ENCODE measurements at places on chromosomes 7 and 10.

DNA sequence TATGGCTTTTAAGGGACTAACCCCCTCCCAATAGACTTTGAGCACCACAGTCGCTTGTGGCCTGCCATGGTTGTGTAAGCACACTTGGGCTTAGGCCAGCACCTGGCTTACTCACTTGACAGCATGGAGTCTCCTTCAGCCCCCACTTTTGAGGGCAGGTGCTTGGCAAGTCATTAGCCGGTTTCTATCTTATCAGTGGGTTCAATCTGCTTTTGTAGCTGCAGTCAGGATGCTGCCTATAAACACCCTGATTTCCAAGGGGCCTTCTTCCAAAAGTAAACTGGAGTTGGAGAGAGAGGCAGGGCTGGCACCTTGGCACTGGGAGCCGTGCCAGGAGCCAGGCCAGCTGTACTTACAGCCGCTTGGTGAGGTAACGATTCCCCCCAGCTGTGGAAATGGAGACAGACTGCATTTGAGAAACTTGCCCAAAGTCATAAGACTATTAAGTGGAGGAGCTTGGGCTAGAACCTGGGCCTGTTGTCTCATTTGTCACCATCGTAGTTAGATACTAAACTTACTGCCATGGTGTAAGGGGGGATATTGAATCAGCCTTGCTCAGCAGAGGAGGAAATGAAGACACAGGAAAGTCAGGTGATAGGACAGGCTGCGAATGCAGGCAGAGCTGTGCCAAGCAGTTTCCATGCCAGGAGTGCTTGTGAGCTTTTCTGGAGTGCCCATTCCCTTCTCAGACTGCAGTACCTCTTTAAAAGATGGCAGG, 92.2 kb upstream of the EFCAB10 start:
- no peak for DNase-seq

- DNase-seq: no peak
These were observed 19.2 kb downstream of the TMEM273 start for GRCh38 chr10:49168831-49169500.

GRCh38 chr10:8403711-8404371, 349.4 kb downstream of the GATA3 start:
- DNase-seq: no peak

- DNase-seq: peak; percentile 13
These were observed 81.9 kb upstream of the PRKG1 start for GRCh38 chr10:50992356-50992901.

DNA sequence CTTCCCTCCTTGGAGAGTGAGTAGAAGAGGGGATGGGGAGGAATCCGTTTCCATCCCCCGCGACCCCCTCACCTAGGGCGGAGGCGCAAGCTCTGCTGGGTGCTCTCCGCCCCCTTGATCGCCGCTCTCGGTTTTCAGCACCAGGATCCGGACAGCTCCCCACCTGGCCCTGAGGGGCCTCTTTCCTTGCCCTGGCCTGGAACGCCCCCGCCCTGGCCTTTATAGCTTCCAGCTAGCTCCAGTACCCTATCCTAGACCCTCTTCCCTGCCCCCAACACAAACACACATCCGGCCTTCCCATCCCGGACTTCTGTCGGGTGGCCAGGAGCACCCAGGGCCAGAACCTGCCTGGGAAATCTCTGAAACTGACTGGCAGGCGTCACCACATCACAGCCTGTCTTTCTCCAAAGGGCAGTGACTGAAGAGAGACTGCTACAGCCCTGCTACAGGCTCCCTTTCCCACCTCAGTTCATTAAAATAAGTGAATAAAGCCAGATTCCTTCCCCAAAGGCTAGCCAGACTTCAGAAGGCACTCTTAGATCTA, 72.3 kb upstream of the LEP start:
- DNase-seq: peak; percentile 13

- DNase-seq: peak; percentile 93
These were observed 10.8 kb upstream of the PON1 start for GRCh38 chr7:95335093-95335492.

- peak; percentile 17 for DNase-seq
These were observed 23.2 kb downstream of the NDUFB2 start for GRCh38 chr7:140719721-140720120.

DNA sequence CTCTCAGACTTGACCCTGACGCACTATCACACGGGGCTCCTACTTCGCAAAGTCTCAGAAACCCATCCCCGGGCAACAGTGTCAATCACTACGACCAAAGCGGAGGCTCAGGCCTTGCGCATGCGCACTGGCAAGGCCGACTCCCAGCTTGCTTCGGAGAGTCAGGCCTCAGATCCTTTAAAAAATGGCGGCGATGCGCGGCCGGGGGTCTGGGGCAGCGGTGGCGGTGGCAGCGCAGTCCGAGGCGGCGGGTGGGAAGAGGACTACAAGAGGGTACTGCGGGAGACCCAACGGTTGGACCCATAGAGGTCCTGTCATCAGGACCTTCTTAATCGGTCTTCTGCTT, 196.9 kb downstream of the ZNF716 start:
- DNase-seq: no peak

DNA sequence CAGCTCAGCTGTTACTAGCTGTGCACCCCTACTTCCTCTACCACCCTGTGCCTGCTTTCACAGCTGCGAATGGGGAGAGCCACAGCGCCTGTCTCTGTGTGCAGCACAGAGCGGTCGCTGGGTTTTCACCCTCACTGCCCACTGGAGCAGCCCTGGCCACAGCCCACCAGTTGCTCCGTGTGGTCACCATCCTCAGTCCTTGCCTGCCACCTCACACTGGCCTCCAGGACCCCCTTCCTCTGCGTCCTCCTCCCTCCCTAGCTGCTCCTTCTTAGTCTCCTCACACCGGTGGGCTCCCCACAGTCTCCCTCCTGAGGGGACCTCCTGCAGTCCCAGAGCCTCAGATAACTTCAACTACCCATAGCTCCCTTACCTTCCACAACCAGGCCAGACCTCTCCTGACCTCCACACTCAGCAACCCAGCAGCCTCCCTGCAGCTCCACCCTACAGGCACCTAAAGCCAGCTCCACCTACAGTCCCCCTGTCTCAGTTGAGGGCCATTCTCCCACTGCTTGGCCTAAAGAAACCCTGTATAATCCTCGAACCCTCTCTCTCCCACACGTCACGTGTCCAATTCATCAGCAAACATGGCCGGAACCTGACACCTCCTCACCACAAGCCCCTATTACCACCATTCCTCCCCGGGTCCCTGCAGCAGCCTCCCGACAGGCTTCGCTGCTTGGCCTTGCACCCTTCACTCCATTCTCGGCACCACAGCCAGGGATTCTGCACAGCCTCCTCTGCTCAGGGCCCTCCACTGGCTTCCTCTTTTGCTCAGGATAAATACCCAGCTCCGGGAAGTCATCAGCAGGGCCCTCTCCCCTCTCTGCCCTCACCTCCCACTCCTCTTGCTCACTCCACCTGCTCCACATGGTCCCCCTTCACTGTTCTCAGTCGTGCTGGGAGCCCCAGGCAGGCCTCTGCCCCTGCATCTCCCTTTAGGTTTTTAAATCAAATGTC, 28.1 kb downstream of the PLAC9 start:
- DNase-seq: no peak

GRCh38 chr7:115260381-115260780, 338.5 kb downstream of the MDFIC start:
- DNase-seq: peak; percentile 34

GRCh38 chr7:51265066-51265907, 51.3 kb downstream of the COBL start:
- DNase-seq: no peak

DNA sequence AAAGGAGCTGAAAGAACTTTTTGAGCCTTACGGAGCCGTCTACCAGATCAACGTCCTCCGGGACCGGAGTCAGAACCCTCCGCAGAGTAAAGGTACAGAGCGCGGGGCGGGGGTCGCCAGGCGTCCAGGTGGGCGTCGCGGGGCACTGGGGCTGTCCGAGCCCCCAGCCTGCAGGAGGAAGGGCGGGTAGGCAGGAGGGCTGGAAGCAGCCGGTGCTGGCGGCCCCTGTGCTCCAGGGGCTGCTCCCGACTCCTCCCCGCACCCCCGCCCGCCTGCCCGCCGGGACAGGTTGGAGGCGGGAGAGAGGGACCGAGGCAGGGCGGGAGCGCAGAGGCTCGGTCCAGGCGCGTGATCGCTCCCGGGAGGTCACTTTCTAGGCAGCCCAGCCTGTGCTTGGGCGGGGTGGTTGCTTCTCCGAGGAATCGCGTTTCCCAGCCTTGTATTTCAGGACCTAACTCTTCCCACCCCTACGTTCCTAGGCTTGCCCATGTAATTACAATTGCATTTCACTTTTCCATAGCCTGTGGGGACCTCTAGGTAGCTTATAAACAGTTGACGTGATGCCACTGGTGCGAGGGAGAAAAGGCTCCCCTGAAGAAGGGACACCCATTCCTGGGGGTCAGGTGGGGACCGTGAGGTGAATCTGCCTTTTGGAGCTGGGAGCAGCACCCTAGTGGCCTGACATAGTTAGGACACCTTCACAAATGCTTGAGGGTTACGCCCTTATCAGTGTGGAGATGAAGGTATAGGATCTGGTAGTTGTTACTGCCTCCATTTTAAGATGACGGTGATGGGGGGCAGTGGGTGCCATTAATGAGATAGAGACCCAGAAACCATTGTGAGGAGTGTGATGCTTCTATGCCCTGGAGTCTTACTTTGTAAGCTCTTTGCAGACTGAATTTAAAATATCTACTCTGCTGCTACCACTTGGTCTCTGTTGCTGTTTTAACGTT, 148.2 kb downstream of the CELF2 start:
- peak; percentile 26 for DNase-seq

GRCh38 chr10:17335065-17335464, 107.0 kb downstream of the VIM start:
- DNase-seq: peak; percentile 76

DNA sequence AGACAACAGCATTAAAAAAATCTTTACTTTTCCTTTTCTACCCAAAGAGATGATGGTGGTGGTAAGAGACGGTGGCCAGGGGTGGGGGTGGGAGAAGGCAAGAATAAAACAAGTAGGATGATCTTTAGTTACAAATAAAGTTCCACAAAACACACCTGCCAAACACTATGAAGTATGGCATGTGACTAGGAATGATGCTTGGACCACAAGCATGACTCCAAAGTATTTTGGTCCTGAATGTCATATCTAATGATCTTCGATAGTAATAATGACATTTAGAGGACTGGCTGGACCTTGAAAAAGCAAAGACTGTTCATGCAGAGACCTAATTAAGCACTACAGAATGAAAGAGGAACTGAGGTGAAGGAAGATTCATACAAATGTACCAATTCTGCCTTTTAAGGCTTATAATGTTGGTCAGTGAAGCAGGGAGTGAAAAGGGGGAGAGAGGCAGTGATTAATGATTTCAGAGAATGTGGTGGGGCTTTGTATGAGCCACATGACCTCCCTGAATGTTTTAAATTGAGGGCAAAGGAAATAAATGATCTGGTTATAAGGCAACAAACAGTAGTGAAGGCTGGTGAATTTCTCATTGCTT, 29.6 kb upstream of the DKK1 start:
- no peak for DNase-seq

DNA sequence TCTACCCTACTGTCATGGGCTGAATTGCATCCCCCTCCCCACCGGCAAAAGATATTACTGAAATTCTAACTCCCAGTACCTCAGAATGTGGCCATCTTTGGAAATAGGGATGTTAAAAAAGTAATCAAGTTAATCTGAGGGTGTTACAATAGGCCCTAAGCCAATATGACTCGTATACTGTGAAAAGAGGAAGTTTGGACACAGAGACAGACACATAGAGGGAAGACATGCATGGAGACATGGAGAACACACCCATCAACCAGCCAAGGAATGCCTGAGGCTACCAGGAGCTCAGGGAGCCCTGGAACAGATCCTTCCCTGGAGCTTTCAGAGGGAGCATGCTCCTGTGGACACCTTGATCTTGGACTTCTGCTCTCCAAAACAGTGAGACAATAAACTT, 138.2 kb upstream of the ADO start:
- no peak for DNase-seq

DNA sequence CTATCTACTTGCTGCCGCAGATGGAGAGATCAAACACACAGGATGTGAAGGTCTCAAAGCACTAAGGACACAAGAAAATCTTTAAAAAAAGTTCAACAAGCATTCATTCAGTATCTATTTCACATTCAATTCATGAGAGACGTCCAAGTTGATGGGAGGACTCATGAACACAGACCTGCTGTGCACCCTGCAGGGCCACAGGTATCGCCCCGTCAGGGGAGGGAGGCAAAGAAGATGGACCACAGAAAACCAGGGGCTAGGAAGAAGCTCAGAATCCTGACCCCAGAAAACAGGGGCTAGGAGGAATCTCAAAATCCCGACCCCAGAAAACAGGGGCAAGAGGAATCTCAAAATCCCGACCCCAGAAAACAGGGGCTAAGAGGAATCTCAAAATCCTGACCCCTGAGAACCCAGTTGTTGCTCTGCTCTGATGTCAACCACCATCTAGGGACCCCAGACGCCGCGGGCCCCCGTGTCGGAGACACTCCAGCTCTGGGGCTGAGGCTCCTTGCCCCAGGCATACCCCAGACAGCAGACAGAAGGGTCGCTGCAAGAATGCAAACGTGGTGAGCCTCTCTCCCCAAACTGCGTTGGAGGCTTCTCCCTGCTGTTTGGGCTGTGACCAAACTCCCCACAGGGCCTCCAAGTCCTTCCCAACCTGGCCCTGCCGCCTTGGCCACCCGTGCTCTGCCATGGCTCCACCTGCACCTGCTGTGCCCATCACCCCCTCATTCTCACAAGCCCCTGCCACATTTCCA, 197.6 kb downstream of the DIP2C start:
- no peak for DNase-seq

DNA sequence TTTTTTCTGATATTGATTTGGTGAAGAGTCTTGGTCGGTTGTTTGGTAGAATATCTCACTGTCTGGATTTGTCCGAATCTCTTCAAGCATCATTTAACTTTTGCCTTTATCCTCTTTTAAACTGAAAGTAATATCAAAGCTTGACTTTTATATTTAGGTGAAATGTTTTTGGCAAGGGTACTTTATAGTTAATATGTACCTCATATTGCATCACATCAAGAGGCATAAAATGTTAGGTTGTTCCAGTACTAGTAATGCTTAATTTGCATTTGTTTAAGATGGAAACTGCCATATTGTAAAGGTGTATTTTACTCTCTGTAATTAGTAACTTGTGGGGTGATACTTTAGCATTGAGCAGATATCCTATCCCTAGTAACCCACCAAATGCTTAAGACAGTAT, 17.1 kb upstream of the DDX21 start:
- no peak for DNase-seq

- peak; percentile 89 for DNase-seq
These were observed 29.3 kb upstream of the DDX50 start for GRCh38 chr10:68871731-68872342.

DNA sequence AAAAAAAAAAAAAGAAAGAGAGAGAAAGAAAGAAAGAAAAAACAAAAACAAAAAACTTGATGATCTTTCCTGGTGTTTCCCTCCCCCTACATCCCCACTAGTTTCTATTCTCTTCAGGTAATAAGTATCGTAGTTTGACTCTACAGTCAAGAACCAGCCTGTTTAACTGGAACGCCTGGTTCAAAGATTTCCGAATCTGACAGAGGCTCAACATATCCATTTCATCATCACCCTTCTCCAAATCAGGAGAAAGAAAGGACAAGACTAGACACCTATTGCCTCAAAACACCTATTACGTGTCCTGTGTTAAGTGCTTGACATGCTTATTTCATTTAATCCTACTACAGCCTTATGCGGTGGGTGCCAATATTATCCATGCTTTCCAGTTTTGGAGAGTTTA, 20.4 kb upstream of the BLOC1S2 start:
- no peak for DNase-seq

All from fibroblast of skin of right quadriceps (primary cell).